ENCODE measurements at places on chromosomes 2 and 18.

DNA sequence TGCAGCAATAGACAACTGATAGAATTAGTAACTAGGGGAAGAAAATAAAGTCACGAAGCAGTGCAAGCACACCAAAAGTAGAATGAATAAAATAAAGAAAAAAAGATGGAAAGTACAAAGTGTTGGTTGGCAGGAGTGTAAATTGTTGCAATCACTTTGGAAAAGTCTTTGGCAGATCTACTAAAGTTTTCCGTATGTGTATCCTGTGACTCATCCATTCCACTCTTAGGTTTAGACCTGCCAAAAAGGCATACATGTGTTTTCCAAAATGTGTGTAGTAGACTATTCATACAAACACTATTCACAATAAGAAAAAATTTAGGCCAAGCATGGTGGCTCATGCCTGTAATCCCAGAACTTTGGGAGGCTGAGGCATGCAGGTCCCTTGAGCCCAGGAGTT, 282.1 kb upstream of the FSIP2 start:
- no peak for DNase-seq

GRCh38 chr2:178109813-178110212, 2.4 kb upstream of the RBM45 start:
- peak; percentile 53 for DNase-seq

DNA sequence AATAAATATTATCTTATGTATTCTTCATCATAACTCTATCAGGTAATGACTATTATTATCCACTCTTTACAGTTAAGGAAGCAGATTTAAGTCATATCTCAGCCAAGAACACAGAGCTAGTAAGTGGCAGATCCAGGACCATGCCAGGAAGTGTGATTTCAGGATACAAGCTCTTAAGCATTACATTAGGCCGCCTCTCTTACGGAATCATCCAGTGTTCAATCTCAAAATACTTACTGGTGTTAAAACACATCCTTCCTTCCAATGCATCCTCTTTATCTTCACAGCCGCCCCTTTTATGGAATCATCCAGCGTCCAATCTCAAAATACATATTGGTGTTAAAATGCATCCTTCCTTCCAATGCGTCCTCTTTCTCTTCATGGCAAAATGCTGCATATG, 14.7 kb upstream of the RGPD4 start:
- DNase-seq: no peak

DNA sequence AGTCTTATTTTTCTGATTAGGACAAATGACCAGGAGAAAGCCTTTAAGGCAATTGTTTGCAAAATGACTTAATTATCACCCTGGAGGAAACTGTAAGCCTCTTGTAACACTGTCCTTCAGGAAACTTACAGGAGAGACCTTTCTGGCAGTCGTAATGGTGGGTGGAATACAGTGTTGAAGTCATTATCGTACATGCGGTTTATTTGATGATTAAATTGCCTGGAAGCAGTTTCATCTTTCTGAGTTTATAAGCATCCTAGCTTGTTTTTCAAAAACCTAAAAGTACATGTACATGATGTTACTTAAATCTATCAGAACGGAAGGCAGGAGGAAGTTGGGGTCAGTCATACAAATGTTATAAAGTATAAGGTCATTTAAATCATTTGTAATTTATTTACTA, 86.2 kb upstream of the RAB27B start:
- no peak for DNase-seq

DNA sequence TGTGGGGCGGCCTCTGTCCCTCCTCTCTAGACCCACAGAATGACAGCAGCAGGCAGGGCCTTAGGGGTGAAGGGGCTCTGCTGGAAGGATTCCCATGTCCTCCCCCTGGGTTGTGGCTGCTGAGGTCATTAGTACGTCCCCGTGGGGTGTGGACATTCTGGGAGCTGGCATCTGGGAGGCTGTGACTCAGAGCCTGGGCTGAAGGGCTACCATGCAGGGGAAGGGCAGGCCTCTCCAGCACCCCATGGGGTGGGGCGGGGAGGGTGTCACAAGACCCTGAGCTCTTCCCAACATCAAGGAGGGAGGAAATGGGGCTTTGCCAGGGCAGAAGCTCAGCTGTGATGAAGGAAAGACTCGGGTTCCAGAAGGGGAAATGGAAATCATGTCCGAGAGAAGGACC, 105.8 kb upstream of the SMAD2 start:
- no peak for DNase-seq

DNA sequence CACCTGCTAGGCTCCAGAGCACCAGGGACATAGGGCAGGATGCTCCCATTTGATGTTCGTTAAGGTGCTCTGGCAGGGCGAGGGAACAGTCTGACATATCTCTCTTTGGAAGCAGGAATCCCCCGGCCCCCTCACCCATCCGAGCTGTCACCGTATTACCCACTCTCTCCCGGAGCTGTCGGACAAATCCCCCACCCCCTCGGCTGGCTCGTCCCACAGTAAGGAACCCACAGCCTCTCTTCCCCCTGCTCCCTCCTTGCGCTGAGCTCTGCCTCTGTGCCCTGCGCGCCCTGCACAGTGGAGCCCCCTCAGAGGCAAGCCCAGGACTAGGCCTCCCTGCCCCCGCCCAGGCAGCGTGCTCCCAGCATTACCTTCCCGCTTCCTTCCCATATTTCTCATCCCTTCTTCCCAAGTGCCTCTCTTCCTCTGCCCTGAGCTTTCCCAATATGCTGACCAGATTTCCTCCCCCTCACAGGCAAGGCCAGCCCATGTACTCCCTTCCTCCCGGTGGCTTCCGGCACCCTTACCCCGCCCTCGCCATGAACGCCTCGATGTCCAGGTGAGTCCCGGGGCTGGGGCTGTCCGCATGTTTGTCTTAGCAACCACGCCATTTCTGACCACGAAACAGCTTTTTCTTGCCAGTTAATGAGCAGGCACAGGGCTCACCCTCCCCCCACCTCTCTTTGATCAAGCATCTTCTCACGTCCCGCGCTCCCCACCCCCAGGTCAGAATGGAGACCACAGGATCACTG, 23.8 kb downstream of the TGOLN2 start:
- DNase-seq: no peak

DNA sequence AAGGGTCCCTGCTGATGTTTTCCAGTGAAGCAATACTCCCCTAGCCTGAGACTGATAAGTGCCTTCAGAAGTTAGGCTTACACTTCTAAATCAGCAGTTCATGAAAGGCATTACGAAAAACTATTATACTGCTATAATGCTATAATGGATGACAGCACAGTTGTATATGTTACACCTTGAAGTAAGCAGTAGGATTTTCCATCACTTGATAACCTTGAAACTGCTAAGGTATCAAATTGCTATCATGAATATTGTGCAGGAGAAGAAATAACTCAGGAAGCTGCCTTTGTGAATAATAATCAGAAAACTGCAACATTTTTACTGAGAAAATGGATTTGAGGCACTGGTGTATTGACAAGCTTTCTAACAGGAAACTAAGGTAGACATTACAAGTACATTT, 142.3 kb downstream of the HNMT start:
- DNase-seq: no peak

DNA sequence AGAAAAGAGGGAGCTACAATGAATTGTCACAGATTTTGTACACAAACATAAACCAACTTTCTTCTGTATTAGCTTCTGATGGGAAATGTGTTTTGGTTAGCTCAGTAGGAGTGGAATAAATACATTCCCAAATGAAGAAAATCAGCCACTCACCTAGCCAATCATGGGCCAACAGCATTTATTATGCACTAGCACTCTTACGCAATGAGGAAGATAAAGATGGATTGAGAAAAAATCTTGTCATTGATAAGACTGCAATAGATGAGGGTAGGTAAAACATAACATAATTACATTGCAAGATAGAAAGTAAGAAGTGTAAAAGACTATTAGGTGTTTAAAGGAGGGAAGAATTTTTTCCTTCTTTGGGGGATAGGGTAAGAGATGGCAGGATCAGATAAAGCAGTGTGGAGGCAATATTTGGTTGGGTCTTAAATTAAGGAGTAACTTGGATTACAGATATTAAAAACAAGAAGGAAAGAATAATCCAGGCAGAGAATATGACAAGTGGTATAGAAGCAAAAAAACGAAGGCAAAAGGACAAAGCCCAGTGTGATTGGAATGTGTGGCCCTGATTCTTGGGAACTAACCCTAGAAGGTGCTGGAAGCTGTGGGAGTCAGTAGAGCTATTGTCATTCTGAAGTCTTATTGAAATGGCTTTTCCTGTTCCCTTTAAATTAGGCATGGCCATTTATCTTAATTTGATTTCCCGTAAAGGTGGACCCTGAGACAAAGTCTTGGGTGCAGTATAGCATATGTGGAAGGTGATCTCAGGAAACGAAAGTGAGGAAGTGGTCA, 208.4 kb upstream of the MEX3C start:
- no peak for DNase-seq

DNA sequence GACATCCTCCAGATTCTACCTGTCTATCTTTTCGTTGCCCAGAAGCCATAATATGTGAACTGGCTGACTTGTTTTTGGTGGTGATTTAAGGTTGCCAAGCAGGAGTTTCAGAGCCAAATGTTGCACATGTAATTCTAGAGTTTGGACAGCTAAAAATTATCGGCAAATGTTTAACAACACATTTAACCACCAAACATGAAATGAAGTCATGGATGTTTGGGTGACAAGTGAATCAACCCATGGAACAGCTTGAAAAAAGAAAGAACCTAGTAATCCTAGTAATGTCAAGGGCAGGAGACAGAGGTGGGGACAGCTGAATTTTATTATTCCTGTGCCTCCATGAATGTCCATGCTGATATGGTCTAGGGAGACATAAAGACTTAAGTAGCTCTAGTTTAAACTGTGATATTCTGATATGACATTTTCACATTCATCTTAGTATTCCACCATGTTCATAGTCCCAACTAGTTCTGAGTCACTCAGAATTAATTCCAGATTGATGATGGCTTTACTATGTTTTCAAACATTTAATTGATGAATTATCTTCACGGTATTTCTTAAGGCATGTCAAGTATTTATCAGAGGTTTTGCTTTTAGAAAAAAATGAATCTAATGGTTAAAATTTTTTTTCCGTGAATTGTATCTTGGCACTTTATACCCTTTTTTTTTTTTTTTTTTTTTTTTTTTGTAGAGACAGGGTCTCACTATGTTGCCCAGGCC, 101.7 kb downstream of the SOCS6 start:
- no peak for DNase-seq

DNA sequence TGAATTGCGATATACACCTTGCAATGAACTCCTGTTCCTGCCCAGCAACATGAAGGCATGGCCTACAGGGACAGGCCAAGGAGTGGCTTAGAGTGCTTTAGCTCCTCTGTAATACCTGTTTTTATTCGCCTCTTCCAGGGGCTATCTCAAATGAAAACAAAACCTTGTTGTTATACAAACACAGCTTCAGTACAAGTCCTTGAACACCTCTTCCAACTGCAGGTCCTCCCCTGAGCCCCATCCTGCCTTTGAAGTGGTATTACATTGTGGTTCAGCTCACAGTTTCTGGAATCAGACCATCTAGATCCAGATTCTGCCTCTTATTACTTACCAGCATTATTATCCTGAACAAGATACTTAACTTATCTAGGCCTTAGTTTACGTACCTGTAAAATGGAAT, 83.0 kb upstream of the HNRNPA3 start:
- no peak for DNase-seq

DNA sequence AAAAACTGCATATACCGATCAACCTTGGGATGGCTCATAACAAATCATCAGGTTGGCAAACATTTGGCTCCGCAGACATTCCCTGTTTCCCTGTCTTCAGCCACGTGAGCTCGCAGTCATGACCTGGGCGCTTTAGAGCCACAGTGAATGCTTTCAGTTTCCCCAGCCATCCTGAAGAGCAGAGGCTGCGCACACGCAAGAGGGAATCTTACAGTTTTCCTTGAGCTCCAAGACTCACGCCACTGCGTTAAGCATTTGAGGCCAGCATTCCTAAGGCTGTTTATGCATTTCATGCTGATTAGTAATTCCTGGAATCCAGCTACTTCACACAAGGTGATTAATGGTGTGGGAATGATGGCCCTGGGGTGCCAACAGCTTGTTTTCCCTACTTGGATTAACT, 95.1 kb downstream of the MTCL1 start:
- peak; percentile 24 for DNase-seq

- no peak for DNase-seq
These were observed 267.4 kb downstream of the CYP26B1 start for GRCh38 chr2:71880287-71880686.

DNA sequence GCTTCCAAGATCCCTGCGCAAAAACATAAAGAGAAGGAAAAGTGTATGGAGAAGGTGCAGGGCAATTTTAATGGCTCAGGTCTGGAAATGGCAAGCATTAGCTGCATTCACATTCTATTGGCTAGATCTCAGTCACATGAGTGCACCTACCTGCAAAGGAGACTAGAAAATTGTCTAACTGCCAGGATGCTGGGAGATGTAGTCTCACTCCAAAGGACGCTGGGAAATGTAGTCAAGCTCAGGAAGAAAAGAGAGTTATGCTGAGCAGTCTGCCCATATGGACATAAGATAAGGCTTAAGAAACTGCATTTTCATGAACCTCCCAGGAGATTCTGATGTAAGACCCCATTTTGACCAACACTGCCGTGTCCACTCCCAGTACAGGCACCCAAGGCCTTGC, 9.5 kb upstream of the KLHL29 start:
- DNase-seq: peak; percentile 22

DNA sequence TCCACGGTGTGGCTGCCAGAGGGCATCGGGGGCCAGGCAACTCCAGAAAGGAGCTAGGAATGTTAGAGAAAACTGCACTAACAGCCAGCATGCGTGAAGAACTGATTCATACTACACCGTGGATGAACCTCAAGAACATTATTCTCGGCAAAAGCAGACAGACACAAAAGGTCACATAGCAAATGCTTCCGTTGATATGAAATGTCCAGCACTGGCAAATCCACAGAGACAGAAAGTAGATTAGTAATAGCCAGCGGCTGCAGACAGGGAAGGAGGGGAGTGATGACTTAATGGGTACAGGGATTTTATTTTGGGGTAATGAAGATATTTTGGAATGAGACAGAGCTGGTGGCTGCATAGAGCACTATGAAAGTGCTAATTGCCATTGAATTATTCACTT, 37.4 kb downstream of the SCTR start:
- DNase-seq: peak; percentile 6

GRCh38 chr2:66235428-66235827, 199.5 kb upstream of the MEIS1 start:
- DNase-seq: no peak

DNA sequence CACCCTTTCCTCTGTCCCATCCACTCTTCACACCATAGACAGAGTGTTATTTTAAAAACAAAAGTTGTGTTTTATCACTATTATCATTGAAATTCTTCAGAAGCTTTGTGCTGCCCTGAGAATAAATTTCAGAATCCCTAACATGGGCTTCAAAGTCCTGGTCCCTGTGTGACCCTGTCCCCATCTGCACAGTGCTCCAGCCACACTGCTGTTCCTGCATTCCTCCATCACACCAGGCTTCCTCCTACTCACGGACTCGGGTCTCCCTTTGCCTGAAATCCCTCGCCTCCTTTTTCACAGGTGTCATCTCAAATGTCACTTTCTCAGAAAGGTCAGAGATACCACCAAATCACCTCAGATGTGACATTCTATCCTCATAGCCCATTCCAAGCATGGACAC, 8.2 kb upstream of the DTNA start:
- no peak for DNase-seq

- DNase-seq: no peak
These were observed 790.1 kb downstream of the SLC4A3 start for GRCh38 chr2:220417503-220417902.

- no peak for DNase-seq
These were observed 1.8 kb upstream of the CXCR2 start for GRCh38 chr2:218123986-218124385.

- no peak for DNase-seq
These were observed 28.0 kb downstream of the LDLRAD4 start for GRCh38 chr18:13246591-13246990.

GRCh38 chr18:6414723-6415417, at the start of gene L3MBTL4:
TSS of gene L3MBTL4 (minus strand) at chr18:6414911. CDS start at chr18:6311625, 103,286 bp downstream.
- DNase-seq: no peak

GRCh38 chr2:177143444-177143843, 69.2 kb upstream of the HNRNPA3 start:
- DNase-seq: peak; percentile 93
